ENCODE measurements at places on chromosomes 11 and 22. TPM values are rescaled to one million over a fixed set of nuclear protein-coding genes. Genes with fewer than 3 reads are reported as not detected.

MGAT3 gene
- total RNA-seq: 12.8 TPM

ACRV1 gene
- total RNA-seq: not detected

GRCh38 chr11:2691991-2692875, 7.6 kb downstream of the KCNQ1OT1 start:
- no peaks in the 10 kb centered on the region for H3K27me3 ChIP-seq
- no peak overlapping the region for H3K27ac ChIP-seq
- no peaks in the 10 kb centered on the region for H3K4me1 ChIP-seq
- no peak overlapping the region for H3K4me3 ChIP-seq
- no peaks in the 10 kb centered on the region for H3K36me3 ChIP-seq

GALNT18 gene
- 0.71 TPM for total RNA-seq

- peaks cover 37% of the 10 kb centered on the region for H3K27me3 ChIP-seq
- H3K27ac ChIP-seq: no peak overlapping the region
- DNase-seq: no peak
- H3K36me3 ChIP-seq: no peaks in the 10 kb centered on the region
- H3K4me3 ChIP-seq: no peak overlapping the region
- H3K4me1 ChIP-seq: no peaks in the 10 kb centered on the region
Measured at GRCh38 chr11:34407121-34407813, 31.5 kb upstream of the CAT start.

LDHAL6A gene
- 0.15 TPM for total RNA-seq

- peaks cover 30% of the 10 kb centered on the region for H3K27me3 ChIP-seq
- peaks cover 11% of the 10 kb centered on the region for H3K4me1 ChIP-seq
- no peaks in the 10 kb centered on the region for H3K36me3 ChIP-seq
- no peak for DNase-seq
Measured at GRCh38 chr11:45901626-45902025, 5.4 kb downstream of the FREY1 start.

DNA sequence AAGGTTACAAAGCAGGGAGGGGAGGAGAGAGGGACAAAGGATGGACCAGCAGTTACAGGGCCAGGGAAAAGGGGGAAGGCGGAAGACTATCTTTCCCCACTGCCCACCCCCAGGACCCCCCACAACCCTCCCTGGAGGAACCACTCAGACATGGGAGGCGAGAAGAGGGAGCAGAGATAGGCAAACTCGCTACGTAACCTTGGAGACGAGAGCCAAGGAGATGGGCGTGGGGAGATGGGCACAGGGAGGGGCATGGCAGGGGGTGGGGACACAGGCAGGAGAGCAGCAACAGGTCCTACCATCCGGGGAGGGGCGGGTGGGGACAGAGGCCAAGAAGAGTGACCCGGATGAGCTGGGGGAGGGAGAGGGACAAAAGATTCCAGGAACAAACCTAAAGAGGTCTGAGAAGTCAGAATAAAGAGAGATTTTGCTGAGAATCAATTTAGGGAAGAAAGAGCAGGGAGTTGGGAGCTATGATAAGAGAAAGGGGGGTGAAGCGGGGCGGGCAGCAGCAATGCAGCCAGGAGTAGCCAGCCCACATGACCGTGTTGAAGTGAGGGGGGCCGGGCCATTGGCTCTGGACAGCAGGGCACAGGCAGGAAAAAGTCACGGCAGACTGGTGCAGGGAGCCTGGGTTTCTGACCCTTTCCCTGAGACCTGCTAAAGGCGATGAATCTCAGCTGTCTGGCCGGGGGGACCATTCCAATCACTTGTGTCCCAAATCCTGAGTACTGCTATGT, 128.4 kb downstream of the BUD13 start:
- H3K4me1 ChIP-seq: no peaks in the 10 kb centered on the region
- H3K36me3 ChIP-seq: no peaks in the 10 kb centered on the region
- no peak for DNase-seq
- H3K4me3 ChIP-seq: no peak overlapping the region

TMEM138 gene
- 60.4 TPM for total RNA-seq

DNA sequence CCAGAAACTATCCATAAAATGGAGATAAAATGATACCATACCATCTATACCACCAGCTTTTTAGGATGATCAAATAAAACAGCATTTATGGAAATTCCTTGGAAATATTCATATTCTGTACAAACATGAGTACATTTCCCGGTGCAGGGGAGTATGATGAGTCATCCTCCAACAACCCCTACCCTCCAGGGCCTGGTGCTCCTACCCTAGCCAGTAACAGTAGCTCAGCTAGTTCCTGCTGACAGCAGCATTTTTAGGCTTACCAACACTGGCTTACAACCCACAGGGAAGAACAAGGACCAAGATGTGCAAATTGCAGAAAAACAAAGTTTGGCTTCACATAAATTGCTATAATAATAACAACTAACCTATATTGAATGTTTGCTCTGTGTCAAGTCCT, 406.2 kb upstream of the CADM1 start:
- DNase-seq: no peak
- no peaks in the 10 kb centered on the region for H3K4me1 ChIP-seq
- no peak overlapping the region for H3K4me3 ChIP-seq
- H3K27ac ChIP-seq: no peak overlapping the region
- H3K36me3 ChIP-seq: no peaks in the 10 kb centered on the region
- H3K27me3 ChIP-seq: no peaks in the 10 kb centered on the region

DNA sequence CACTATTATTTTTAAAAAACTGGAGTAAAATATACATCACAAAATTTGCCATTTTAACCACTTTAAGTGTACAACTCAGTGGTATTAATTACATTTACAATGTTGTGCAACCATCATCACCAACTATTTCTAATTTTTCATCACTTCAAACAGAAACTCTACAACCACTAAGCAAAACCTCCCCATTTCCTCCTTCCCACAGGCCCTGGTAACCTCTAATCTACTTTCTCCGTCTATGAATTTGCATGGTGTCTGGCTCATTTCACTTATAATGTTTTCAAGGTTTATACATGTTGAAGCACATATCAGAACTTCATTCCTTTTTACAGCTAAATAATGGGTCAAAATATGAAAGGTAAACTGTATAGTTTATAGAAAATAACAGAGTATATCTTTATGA, 24.4 kb downstream of the DDI1 start:
- H3K27me3 ChIP-seq: no peaks in the 10 kb centered on the region
- H3K36me3 ChIP-seq: no peaks in the 10 kb centered on the region
- H3K27ac ChIP-seq: no peak overlapping the region

FXYD6 gene
- total RNA-seq: not detected

DNA sequence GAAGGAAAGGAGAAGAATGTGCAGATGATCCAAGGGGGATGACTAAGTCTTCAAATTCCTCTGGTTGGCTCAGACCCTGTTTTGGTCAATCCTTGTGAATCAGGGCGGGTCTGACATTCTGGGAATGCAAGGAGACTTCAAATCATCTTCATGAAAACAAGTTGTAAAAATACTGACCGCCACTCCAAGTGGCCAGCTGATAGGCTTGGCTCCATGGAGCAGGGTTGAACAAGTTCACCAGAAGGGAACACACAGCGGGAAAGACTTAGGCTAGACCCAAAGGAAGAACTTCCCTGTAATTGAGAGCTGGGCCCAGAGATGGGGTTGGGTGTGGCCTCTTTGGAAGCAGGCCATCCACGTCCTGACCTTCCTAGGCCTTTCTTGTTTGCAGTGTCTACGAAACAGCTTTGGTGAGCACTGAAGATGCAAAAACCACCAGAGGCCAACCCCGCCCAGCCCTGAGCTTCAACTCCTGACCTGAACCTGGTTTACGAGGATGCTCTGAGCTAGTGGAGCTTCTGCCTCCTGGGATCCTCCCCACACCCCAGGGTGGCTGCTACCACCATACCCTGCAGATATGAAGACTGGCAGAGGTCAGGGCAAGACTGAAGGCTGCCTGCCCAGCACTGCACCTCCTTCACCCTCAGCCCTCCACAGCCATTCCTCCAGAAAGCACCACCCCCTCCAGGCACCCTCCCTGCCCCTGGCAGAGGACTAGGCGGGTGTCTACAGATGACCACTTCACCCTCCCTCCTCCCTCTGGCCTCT, 26.1 kb downstream of the GDPD5 start:
- H3K36me3 ChIP-seq: no peaks in the 10 kb centered on the region
- peak overlapping the region; percentile 78 for H3K27ac ChIP-seq
- H3K4me3 ChIP-seq: no peak overlapping the region
- DNase-seq: no peak

- H3K27ac ChIP-seq: no peak overlapping the region
- no peak overlapping the region for H3K4me3 ChIP-seq
- DNase-seq: no peak
Measured at GRCh38 chr11:69169479-69169878, 13.7 kb downstream of the SMIM38 start.

DNA sequence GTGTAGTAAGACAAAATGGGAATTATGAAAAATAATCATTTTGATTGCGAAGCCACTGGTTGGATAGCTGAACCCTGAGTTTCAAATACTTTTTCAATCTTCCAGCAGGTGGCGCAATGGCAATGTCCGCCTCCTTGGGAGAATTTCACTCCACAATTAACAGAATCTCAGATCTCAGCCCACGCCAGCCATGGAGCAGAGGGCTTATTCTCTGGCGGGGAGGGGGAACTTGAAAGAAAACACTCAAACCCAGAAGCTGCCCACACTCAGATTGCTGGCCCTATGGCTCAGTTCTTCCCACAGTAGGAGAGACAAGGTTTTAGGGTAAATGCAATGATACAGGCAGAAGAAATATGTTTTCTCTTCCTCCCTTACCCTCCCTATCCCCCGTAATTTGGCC, 38.7 kb upstream of the RCN1 start:
- H3K36me3 ChIP-seq: no peaks in the 10 kb centered on the region
- H3K27ac ChIP-seq: no peak overlapping the region
- DNase-seq: peak; percentile 64
- H3K4me1 ChIP-seq: no peaks in the 10 kb centered on the region

MUC5AC gene
- not detected for total RNA-seq

DNA sequence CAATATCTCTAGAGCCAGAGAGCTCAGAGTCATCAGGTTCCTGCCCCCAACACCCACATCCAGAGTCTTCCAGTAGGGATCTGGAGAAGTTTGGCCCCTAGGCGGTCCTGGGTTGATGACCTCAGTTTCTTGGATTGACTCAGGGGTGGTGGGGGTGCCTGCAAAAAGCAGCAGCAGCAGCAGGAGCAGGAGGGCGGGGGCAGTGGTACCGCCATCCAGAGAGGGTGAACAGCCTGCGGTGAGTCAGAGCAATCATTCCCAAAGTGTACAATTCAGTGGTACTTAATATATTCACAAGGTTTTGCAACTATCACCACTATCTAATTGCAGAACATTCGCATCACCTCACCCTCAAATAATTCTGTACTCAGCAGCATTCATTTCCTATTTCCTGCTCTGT, 9.9 kb upstream of the SEC14L3 start:
- H3K27me3 ChIP-seq: no peaks in the 10 kb centered on the region
- H3K4me3 ChIP-seq: no peak overlapping the region
- no peaks in the 10 kb centered on the region for H3K36me3 ChIP-seq

TNNT3 gene
- 5.4 TPM for total RNA-seq

DNA sequence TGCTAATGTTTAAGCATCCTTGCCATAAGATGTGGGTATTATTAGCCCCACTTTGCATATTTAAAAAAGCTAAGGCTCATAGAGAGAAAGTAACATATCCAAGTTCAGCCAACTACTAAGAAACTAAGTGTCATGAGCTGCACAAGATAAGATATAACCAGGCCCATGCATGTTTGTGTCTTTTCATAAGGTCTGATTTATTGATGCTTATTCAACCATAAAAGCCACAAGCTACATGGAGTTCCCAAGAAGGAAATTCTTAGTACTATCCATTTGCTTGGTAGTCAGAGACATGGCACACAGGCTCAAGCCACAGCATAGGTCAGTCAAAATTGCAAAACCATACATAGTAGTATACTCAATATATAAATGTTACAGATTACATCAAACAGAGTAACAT, 488.5 kb downstream of the SOX6 start:
- DNase-seq: no peak
- no peaks in the 10 kb centered on the region for H3K36me3 ChIP-seq
- no peaks in the 10 kb centered on the region for H3K27me3 ChIP-seq

FZD4 gene
- 0.02 TPM for total RNA-seq

GRCh38 chr22:25110846-25111578, 88.6 kb upstream of the CRYBB3 start:
- H3K4me1 ChIP-seq: peaks cover 24% of the 10 kb centered on the region
- peak overlapping the region; percentile 67 for H3K27ac ChIP-seq
- peak; percentile 53 for DNase-seq
- H3K36me3 ChIP-seq: peaks cover 16% of the 10 kb centered on the region

SAA1 gene
- not detected for total RNA-seq

DNA sequence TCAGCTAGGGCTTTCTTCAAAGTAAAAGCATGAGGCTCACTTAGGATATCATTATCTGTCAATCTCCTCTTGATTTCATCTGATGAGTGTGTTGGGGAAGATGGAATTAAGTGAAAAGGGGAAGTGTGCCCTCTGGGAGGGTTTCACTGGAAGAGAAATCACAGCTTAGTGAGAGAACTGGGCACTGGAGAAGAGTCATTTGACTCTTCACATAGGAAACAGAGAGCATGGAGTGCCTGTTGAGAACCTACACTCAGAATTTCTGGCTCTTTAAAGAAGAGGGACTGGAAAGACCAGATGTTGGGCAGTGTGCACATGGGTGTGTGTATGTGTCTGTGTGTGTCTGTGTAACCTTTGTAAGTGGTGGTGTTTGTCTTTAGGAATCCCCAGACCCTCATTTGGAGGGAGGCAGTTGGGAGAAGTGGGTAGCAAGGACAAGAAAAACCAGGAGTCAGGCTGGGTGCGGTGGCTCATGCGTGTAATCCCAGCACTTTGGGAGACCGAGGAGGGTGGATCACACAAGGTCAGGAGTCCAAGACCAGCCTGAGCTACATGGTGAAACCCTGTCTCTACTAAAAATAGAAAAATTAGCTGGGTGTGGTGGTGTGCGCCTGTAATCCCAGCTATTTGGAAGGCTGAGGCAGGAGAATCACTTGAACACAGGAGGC, 10.0 kb downstream of the STX3 start:
- peaks cover 14% of the 10 kb centered on the region for H3K36me3 ChIP-seq
- peak overlapping the region; percentile 59 for H3K27ac ChIP-seq
- H3K4me3 ChIP-seq: no peak overlapping the region
- peaks cover 14% of the 10 kb centered on the region for H3K4me1 ChIP-seq

PRR33 gene
- total RNA-seq: not detected

DNA sequence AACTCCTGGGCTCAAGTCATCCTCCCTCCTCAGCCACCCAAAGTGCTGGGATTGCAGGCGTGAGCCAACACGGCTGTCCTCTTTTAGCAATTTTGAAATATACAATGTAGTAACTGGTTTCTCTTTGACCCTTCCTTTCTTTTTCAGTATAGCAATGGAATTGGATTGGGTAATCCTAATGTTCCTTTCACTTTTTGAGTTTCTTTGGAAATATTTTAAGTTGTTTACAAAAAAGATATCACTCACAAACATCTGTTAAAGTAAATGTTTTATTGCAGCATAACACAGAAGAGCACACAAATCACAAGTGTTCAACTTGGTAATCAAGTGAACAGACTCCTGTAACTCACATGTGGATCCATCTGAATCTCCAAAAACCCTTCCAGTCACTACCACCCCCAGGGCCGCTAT, 44.6 kb upstream of the EP300 start:
- peaks cover 5% of the 10 kb centered on the region for H3K4me1 ChIP-seq
- no peak overlapping the region for H3K27ac ChIP-seq
- H3K36me3 ChIP-seq: no peaks in the 10 kb centered on the region
- H3K4me3 ChIP-seq: no peak overlapping the region
- DNase-seq: no peak

- H3K36me3 ChIP-seq: no peaks in the 10 kb centered on the region
- DNase-seq: no peak
- no peaks in the 10 kb centered on the region for H3K27me3 ChIP-seq
- H3K27ac ChIP-seq: no peak overlapping the region
Measured at GRCh38 chr11:58127350-58127749, 2.0 kb upstream of the OR9I1 start.

- peak overlapping the region; percentile 80 for H3K27ac ChIP-seq
- peak overlapping the region; percentile 86 for H3K4me3 ChIP-seq
- DNase-seq: no peak
- peaks cover 48% of the 10 kb centered on the region for H3K4me1 ChIP-seq
- H3K27me3 ChIP-seq: peaks cover 5% of the 10 kb centered on the region
- H3K36me3 ChIP-seq: peaks cover 7% of the 10 kb centered on the region
Measured at GRCh38 chr22:38872831-38873248, 824 bp upstream of the CBX6 start.

All from activated CD4-positive, alpha-beta T cell treated with anti-CD3 and anti-CD28 coated beads, Interleukin-2, amount 10 ng/mL, durations not matched to agents 7 days and 5 days (primary cell).